Activated naive CD8-positive, alpha-beta T cell treated with anti-CD3 and anti-CD28 coated beads, Interleukin-2, amount 10 ng/mL, durations not matched to agents 7 days and 5 days (primary cell): ENCODE measurements at places on chromosomes 3 and 15. TPM values are rescaled to one million over a fixed set of nuclear protein-coding genes. Genes with fewer than 3 reads are reported as not detected.

Gene RTP3
- not detected for total RNA-seq

Gene ZNF501
- 4.3 TPM for total RNA-seq

DNA sequence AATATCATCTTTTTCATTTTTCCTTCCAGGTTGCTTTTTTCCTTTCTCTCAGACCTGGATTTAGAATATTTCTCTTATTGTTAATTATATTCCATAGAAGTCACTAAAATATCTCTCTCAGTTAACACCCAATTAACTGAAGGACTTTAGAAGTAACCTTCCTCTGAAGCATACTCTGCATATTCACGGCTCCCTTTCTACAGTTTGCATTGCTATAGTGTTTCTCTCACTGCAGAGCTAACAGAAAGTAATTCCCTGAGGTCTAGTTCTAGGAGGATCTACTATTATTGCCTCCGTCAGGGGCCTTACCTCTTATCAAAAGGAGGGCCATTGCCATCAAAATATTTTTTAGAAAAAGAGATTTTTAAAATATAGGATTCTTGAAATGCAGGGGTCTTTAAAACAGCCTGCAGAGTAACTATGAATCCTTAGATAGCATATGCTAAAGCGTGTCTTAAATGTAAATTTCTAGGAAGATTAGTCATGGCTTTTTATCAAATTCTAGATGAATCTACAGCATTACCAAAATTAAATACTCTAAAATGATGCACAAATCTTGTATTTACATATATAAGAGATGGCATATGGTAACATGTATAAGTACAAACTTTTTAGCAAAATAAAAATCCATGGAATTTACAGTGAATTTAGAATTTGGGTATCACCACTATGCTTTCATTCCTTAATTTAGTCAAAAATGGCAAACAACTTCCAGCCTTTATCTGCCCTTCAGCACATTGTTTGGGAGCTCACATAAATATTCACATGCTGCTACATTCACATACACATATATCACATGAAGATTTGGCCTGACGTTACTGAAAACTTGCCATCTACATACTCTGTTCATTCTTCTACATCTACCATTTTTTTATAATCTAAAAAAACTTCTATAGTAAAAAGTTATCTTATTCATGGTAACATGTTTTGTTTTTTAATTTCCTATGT lies 696.8 kb downstream of the OTOL1 start:
- no peak for DNase-seq

Gene PPP4R2
- total RNA-seq: 66.3 TPM

DNA sequence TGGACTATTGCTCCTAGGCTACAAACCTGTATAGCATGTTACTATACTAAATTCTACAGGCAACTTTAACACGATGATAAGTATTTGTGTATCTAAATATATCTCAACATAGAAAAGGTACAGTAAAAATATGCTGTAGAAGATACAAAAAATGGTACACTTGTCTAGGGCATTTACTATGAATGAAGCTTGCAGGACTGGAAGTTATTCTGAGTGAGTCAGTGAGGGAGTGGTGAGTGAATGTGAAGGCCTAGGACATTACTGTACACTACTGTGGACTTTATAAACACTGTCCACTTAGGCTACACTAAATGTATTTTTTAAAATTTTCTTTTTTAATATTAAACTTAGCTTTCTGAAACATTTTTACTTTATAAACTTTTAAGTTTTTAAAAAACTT lies 140.5 kb upstream of the SGO1 start:
- no peak for DNase-seq

GRCh38 chr15:43329217-43329959 lies 985 bp downstream of the LCMT2 start:
- no peak for DNase-seq

- DNase-seq: no peak
Measured at GRCh38 chr15:31017311-31017710, 25.9 kb upstream of the MTMR10 start.

DNA sequence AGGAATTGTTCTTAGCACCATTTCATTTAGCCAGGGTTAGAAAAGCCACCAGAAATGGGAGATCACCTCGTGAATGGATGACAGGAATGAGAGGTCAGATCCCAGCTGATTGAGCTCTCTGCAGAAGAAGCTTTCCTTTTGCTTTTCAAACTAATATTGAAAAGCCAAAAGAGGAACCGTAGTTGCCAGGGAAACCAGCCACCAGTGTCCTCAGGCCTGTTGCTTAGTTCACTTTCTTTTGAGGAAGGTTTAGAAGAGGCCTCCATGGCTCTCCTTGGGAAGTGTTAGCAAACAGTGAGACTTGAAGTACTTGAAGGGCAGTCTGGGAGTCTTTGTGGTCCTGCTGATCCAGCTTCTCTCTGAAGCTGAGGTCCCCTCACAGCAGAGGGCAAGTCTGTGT lies 7.4 kb upstream of the CCK start:
- no peak for DNase-seq

Gene PDE12
- total RNA-seq: 27.3 TPM

DNA sequence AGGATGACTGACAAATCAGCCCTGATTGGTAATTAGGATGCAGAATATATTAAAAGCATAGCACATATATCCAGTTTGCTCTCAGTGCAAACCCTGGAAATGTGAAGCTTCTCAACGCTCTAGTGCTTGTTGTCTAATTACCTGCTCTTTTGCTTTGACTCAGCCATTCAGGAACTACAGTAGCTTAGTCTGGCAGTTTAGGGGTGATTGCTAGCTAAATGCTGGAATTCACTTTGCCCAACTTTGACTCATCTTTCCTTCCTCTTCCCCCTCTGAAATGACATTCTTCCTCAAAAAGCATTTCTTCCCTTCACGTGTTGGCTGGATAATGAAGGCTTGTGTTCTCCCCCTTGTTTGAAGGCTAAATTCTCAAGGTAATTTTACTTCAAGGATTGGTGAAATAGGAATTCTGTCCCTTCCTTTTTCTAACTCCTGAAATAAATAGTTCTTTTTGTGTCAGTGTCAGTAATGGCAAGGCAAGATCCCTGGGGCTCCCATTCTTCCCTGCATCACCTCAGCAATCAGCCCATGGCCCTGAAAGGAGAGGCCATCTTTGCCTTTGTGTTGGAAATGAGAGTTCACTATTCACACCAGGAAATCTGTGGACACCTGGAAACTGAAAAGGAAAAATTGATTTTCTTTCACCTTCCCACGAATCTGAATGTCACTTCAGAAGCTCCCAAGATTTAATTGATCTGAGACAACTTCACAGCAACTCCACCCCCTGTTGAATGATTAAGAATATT lies 103.6 kb downstream of the ECT2 start:
- no peak for DNase-seq

DNA sequence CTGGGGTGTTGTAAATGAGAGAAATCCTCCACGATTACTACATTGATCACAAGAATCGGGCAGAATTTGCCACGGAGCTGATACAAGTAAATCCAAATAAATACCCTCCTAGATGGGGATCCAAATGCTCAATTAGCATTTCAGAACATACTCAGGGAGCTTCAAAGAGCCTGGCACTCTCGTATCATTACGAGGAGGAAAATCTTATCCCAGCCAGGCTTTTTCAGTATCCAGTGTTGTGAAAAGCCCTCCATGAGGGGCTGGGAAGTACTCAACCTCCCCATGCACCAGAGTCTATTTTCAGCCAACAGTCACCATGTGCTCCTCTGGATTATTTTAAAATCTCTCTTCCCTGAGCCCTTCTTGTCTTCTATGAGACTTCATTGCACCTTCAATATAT lies 122.6 kb upstream of the ARRDC4 start:
- DNase-seq: no peak

GRCh38 chr3:193711964-193712598 lies 119.1 kb downstream of the OPA1 start:
- no peak for DNase-seq

- no peak for DNase-seq
Measured at GRCh38 chr15:83275412-83275811, 9.1 kb downstream of the BNC1 start.
